ENCODE measurements at places on chromosomes 3 and 15.

DNA sequence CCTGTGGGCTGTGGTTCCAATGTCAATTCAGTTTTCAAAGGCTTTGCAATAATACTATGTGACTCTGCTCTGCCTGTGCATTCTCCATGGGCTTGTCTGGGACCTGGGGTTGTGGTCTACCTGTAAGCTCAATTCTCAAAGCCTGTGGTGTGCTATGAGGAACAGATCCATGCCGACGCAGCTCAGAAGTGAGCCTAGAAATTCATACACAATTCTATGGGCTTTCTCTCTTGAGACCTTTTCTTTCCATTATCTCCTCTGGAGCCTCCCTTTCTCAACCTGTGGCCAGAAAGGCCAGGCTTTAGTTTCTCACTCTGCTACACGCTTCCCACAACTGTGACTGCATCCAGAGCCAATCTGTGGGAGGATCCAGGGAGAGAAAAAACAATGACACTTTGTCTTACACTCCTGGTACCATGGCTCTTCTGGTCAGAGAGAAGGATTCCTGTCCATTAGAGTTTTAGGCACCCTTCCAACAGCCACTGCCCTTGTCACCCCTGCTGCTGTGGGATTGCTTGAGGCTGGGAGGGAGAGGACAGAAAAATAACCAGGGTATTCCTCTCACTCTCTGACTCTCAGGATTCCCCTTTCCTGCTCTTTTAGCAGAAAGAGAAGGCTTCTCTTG is 34.1 kb upstream of the KLF13 start:
- no peak for DNase-seq

- DNase-seq = no peak
Measured at GRCh38 chr3:150217691-150218090, 190.4 kb upstream of the TSC22D2 start.

- no peak for DNase-seq
Measured at GRCh38 chr3:119098619-119099222, 47.2 kb upstream of the TEX55 start.

DNA sequence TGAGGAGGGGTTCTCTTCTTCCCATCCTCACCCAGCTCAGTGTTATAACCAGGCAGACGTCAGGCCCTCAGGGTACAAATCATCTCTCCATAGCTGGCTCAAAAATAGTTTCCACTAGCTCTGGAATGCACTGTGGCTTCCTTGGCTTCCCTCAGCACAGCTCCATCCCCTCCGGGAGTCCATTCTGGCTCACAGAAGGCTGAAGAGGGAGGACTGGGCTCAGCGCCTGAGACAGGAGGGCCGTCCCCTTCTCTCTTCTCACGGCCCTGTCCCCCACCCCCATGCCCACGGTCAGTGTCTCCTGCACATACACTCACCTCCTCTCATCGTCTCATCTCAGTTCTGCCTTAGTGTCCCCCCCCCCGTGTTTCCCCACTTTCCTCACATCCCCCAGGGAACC is 50.1 kb downstream of the UMPS start:
- no peak for DNase-seq

DNA sequence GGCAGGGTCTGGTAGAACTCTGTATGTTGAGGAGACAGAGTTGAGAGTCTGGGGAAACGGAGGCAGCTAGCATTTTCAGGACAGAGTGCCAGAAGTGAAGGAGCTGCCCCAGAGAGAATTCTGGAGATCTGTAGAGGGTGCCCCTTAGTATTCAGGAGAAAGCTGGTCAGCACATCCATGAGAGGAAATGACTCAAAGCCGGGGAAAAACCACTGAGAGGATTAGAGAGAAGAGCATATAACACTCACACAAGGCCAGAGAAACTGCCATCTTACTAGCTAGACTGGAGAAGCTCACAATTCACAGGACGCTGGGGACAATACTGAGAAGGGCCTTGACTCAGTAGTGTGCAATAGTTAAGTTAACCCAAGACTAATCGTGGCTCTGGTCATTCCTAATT is 75.7 kb upstream of the DPPA4 start:
- no peak for DNase-seq

- no peak for DNase-seq
Measured at GRCh38 chr3:12954891-12955650, 113.7 kb upstream of the RPL32 start.

- no peak for DNase-seq
Measured at GRCh38 chr3:160403028-160403545, 3.6 kb downstream of the SMC4 start.

DNA sequence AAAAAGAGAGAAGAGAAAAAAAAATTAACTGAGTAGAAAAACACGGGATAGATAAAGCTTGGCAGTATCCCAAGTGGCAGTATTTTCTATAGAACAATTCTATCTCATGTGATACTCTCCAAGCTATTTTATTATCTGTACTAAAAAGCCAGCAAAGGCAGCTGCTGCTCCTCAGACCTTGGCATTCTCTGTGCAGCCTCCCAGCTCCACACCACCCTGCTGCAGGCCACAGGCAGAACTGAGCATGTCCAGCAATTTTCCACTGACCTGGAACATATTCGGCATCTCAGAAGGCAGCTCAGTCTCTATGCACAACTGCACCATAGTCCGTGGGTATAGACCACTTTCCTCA is 1161.4 kb downstream of the IGSF11 start:
- DNase-seq = no peak

DNA sequence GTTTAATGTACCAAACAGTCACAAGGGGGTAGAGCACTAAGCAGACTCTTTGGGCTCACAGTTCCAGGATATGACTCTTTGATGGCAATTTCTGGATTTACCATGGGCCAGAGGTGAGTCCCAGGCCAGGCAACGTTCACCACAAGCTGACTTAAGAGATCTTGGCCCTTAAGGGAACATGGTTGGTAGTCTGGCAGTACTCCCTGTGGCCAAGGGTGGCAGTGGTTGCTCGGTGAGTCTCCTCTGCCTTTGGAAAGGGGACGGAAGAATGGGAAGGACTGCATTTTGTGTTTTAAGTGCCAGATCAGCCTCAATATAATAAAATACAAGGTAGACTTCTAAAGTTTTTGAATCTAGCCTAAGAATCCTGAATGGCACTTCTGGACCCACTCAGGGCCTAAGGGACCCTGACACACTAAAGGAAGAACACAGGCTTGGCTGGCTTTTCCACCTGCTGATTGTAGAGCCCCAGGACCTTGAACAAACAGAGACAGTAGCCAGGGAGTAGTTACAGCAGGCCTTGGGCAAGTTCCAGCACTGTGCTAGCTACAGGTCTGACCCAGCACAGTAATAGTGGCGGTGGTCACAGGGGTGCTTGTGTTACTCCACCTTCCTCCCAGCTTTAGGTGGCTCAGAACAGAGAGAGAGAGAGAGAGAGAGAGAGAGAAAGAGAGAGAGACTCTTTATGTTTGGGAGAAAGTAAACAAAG is 730.7 kb upstream of the ALCAM start:
- no peak for DNase-seq

DNA sequence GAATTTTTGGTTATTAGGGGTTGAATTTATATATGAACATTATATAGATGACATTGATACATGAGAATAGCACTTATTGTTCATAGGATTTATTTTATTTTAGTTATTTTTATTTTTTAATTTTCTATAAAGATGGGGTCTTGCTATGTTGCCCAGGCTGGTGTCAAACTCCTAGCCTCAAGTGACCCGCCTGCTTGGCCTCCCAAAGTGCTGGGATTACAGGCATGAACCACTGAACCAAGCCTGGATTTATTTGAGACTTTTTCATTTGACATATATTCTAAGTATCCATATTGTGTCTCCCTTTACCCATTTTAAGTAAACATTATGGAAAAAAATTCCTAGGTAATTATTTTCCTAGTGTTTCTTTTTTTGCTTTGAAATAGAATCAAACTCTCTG is 12.5 kb downstream of the PAQR9 start:
- no peak for DNase-seq

- DNase-seq = no peak
Measured at GRCh38 chr15:78307976-78308375, 8.6 kb upstream of the SKIC8 start.

GRCh38 chr15:87910301-87910700 is 346.2 kb downstream of the NTRK3 start:
- no peak for DNase-seq

GRCh38 chr3:23390989-23391553 is 187.9 kb downstream of the UBE2E2 start:
- no peak for DNase-seq

- DNase-seq = no peak
Measured at GRCh38 chr3:44659434-44659833, 10.9 kb downstream of the ZNF35 start.

DNA sequence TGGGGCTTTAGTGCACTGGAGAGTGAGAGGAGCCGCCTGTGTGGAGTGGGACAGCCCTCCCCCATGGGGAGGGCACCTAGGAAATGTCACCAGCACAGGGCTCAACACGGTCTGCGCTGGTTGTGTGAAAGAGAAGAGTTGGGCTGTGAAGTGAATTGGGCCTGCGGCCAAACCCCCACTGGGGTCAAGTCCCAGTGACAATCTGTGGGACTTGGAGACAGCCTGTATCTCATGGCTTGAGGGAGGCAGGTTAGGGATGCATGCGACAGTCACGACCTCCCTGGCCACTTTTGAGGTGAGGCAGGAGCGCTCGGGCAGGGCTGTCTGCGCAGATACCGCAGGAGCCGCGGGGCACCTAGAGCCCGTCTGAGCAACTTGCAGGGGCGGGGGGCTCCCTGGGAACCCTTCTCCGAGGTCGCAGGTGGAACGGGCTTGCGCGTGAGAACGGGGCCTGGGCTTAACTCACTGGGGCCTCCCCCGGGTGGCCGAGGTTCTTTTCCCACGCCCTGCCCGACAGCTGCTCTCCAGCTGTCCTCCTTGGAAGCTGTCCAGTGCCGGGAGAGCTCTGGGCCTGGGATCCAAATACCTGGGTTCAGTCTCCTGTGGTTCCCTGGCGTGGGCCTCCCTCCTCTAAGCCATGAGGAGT is 77.4 kb downstream of the SNRK start:
- DNase-seq = no peak

- no peak for DNase-seq
Measured at GRCh38 chr3:189303584-189303983, 131.8 kb downstream of the TPRG1 start.

GRCh38 chr3:40637906-40638305 is 113.1 kb downstream of the ZNF621 start:
- no peak for DNase-seq

All from activated naive CD8-positive, alpha-beta T cell treated with anti-CD3 and anti-CD28 coated beads, Interleukin-2, amount 50 U/mL, for 16 hours (primary cell).